EL (cell line): ENCODE measurements at places on chromosomes 4 and X.

DNA sequence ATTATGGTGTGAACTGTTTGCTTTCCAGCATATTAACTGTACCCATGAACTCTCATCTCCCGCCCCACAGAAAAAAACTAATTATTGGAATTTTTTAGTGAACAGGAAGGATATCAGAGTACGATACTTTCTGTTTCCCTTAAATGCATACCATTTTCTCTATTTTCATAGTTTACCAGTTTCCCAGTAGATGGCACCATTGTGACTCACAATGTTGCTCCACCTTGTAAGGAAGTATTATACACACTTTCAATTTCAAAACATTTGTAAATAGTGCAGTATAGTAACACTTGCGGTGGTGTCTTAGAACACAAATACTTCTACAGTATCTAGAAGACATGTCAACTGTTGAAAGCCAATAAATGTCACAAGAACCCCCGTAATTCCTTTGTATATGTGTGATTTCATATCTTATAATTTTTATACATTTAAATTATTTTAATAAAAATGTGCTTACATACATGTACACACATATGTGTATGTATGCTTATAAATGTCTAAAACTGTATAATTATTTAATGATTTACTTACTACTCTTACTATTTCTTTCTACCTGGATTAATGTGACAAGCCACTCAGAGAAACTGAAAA lies 167.3 kb downstream of the SLIT2 start:
- peak; percentile 76 for DNase-seq

- no peak for DNase-seq
Observed at GRCh38 chr4:38623260-38623659, 40.7 kb upstream of the KLF3 start.

DNA sequence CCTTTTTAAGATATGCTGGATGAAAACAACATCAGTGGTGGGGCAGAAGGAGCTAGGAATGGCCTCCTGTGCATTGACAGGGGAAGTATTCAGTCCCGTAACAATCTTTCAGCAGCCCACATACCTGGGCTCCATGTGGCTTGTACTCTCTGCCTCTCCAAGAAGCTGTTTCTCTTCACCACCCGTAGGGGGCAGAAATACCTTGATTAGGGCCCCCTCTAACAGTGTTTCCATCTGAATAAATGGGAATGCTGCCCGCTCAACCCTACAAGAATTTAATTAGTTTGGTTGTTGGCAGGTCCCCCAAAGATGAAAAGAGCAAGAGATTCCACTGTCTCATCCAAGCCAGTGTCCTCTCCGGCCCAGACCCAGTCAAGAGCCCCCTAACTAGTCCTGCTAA lies 155.2 kb downstream of the SMIM20 start:
- peak; percentile 50 for DNase-seq

GRCh38 chr4:109155682-109156283 lies 146.7 kb downstream of the COL25A1 start:
- DNase-seq: no peak

DNA sequence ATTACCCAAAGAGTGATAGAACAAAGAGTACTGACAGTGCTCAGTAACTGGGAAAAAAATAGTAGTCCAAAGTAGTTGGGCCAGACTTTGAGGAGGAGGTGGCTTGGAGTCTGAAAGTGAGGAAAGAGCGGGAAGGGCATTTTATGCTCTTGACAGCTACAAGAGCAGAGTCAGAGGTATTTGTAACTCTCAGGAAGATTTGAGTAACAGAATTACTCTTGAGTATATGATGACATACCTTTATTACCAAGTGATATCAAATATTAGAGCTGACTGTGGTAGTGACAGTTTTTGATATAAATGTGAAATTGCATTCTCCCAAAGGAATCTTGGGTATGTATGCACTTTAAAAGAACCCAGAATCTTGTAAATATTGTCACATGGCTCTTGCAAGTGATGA lies 2.2 kb downstream of the SLAIN2 start:
- peak; percentile 40 for DNase-seq

- DNase-seq: peak; percentile 6
Observed at GRCh38 chrX:118627084-118627758, 100.2 kb upstream of the IL13RA1 start.

DNA sequence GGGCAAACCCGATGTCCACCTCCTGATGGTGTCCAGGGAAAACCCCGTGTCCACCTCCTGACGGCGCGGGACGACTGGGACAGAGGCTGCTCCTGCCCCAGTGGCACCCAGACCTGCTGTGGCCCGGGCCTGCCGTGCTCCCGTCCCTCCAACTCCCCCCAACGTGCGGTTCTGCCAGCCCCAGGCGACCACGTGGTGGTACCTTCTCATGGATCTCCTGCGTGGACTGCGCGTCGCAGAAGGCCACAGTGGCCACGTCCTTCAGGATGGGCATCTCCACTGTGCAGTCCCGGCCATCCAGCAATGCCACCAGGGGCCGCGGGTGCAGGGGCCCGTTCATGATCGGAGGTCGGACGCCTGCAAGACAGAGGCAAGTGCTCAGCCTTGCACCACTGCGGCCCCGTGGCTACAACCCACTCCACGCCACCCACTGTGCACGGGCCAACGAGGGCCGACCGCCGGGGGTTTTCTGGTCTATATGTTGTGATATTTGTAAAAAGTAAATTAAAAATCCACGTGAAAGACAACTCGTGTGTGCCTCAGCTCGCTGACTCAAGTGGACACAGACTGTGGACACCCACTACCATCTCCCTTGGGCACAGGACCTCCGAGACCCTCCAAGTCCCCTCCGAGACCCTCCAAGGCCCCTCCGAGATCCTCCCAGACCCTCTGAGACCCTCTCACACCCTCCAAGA lies 10.8 kb downstream of the CTBP1 start:
- no peak for DNase-seq

- no peak for DNase-seq
Observed at GRCh38 chrX:70478526-70479245, 34.1 kb downstream of the DLG3 start.

DNA sequence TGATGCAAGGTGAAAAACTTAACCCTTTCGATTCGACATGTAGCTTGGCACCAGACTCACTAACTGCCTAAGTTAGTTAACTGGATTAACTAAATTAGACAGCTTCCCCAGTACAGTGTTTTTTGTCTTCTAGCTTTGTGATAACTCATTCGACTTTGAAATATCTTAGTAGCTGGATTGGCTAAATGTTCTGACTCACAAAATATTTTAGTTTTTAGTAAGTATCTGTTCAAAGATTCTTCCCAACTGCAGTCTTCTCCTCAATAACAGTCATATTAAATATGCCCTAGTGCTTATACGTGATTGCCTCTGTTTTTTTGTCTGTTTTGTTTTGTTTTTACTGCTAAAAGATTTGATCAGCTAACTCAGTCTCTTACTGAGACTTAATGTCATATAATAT lies 102.9 kb downstream of the KCNIP4 start:
- DNase-seq: peak; percentile 42

GRCh38 chr4:165222651-165222994 lies 15.3 kb downstream of the KLHL2 start:
- DNase-seq: peak; percentile 32

DNA sequence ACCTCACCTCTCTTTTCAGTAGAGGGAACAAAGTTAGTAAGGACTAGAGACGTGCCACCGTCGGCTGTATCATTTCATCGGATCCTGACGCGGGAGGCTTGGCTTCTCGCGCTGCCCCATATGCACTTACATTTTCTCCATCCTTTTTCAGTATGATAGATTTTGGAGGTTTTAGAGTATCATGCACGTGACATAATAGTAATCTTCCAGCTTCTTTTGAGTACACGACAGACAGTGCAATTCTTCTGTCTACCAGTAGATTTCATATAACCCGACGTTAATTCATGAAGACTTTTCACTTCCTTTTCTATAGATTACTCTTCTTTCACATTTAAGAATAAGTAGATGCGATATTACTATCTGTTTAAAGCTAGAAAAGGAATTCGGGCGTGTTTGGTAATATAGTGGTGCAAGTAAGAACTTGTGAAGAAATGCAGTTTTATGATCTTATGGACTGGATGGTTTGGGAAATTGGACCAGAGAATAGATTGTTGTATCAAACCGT lies 1.0 kb downstream of the CDS1 start:
- no peak for DNase-seq

GRCh38 chr4:39259571-39260330 lies 77.4 kb downstream of the WDR19 start:
- peak; percentile 37 for DNase-seq

DNA sequence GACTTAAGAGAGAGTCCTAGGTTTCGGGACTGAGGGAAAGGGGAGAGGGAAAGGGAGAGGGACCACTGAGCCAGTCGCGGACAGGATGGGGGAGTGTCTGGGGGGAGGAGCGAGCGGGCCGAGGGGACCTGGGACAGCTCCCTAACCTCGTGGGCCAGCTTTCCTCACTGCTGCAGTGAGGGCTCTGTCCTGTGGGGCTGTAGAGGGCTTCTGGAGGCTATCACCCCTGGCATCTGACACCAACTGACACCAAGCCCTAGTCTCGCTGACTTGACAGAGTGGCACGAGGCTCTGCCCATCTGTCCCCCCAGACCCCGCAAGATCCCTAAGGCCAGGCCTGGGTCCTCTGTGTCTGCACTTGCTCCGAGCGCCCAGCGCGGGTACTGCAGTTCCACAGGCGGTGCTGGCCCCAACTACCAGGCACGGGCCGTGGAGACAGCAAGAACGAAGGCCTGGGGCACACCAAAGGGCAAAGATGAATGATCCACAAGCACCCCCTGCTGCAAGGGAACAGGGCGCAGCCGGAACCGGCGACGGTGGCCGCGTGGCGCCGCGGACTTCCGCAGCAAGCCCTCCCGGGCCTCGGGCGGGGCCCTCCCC lies 465 bp downstream of the HAUS7 start:
- peak; percentile 31 for DNase-seq

DNA sequence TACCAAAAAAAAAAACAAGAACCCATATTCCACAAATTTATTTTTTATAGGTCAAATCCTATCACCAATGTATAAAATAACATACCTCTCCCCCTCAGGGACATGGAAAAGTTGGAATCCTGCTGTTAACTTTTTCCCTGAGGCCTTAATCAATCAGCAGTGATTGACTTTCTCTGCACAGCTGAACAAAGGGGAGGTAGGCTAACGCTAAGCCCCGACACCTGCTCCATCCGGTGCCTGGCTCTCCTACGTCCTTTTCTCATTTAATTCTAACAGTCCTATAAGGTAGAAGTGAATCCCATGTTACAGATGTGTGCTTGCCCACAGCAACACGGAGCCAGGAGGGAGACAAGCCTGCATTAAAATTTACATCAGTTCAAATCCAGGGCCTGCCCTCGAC lies 2.8 kb downstream of the CENPU start:
- DNase-seq: no peak

DNA sequence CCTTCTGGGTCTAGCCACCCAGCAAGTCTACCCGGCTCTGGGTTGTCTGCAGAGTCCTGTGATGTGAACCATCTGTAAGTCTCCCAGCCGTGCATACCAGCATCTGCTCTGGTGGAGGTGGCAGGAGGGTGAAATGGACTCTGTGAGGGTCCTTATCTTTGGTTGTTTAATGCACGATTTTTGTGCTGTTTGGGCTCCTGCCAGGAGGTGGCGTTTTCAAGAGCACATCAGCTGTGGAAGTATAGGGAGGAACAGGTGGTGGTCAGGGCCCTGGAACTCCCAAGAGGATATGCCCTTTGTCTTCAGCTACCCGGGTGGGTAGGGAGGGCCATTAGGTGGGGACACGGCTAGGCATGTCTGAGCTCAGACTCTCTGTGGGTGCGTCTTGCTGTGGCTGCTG lies 66.5 kb upstream of the ZFP42 start:
- DNase-seq: no peak

DNA sequence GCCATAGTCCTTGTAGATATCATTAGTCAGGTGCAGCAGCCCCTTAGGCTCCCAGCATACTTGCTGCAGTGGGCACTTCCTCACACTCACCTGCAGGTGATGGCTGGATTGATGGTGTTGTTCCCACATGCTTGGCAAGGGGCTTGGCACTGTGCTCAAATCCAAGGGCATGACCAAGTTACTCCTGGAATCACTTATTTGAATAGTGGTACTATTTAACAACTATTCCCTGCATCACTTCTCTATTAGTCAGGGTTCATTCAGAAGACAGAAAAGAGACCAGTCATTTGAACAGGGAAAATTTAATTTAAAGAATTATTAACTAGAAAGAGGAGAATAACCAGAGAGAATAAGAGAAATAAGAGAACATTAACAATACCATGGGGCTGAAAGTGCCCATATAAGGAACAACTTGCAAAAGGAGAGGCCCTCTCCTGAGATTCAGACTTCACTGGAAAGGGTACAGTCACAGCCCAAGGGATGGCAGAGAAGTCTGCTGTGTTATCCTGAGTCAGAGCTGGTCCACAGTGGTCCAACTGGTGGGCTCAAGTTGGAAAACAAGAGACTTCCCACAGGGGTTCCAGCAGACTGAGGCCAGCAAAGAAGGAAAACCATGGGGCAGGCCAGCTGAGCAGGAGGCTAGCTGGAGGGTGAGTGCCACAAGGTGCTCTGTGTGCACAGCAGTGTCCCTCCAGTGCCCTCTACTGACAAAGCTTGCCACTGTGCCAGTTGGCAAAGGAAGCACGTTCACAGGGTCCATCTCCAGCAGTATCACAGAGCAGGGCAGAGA lies 9.8 kb downstream of the SPP1 start:
- DNase-seq: peak; percentile 68

DNA sequence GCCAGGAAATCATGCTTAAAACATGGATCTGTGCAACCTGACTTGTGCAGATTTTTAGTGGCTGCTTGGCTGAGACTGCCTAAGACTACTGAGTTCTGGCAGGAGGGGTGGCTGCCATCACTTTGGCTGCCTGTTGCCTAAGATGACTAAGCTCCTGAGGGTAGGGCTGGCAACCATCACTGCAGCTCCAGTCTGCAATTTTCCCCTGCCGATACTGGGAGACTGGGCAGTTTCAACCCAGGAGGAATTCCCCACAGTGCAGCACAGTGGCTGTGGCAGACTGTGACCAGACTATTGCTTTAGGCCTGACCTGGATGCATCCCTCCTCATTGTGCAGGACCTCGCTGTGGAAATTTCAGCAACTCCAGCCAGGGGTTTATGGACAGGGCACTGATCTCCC lies 544.9 kb downstream of the ANKRD50 start:
- peak; percentile 2 for DNase-seq

DNA sequence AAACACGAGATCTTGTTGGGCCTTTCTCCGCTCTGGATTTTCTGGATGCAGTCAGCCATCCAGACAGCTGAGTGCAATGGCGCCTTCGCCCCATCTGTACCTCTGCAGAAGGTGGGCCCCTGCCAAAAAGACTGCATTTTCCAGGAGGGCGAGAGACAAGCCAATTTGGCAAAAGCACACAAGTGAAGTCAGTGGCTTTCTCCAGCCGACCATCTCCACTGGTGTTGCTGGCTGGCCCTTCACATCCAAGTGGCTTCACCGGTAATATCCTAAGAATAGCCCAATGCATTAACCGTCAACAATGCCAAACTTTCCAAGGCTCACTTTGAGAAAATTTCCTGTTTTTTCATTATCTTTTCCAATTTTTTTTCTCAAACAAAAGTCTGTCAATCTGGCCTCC lies 96.2 kb upstream of the MXRA5 start:
- DNase-seq: no peak
